Sigmoid colon (tissue), 7 donors: ENCODE measurements at places on chromosomes 6 and 20. TPM values are rescaled to one million over a fixed set of nuclear protein-coding genes. Genes with fewer than 3 reads are reported as not detected.

The CRISP3 gene
- not detected for total RNA-seq

DNA sequence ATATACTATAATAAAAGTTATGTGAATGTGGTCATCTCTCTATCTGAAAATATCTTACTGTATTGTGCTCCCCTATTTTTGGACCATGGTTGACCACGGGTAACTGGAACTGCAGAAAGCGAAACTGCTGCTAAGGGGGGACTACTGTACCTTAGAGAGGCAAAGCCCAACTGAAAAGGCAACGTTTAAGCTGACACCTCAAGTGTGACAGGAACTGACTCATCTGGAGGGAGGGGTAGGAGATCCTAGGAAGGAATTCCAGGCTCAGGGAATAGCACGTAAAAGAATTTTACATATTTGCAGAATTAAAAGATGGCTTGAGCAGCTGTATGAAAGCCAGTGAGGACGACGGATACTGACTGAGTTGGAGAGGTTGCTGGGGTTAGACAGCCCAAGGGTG is 34.8 kb downstream of the ELOVL2 start:
- DNase-seq: no peak

DNA sequence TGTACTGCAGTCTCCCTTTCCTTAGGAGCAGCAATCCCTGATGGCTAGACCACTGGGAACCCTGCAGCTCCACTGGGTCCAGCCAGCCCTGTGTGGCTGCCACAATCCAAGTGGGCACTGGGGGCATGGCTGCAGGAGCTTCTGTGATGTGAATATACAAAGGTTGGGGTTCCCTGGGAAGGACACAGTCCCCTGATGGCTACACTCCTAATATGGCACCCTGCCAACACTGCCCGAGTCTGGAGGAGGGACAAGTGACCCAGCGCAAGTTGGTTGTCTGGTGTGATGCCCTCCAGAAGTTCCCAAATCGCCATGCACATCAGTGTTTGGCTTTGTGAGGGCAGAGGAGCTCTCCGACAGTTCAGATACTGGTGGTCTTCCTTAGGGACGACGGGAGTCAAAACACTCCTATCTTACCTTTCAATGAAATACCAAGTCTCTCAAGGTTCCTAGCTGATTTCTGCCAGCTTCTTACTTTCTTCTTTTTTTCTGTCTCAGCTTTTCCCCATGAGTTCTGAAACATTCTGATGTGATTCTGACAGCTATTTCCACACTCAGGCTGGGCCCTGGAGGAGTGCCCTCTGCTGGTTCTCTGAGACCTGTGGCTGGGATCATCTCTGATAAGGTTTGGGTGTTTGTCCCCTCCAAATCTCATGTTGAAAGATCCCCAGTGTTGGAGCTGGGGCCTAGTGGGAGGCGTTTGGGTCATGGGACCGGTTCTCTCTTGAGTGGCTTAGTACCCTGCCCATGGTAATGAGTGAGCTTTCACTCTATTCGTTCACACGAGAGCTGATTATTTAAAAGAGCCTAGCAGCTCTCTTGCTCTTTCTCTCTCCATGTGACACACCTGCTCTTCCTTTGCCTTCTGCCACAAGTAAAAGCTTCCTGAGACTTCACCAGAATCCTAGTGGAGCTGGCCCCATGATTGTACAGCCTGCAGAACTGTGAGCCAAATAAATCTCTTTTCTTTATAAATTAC is 15.5 kb upstream of the ZFP57 start:
- DNase-seq: no peak

GRCh38 chr20:61948586-61949362 is 116.9 kb downstream of the TAF4 start:
- DNase-seq: peak; percentile 17

GRCh38 chr20:44180814-44181213 is 6.2 kb downstream of the JPH2 start:
- DNase-seq: peak; percentile 94
